Activated CD4-positive, alpha-beta T cell treated with anti-CD3 and anti-CD28 coated beads, Interleukin-2, amount 50 U/mL, for 16 hours (primary cell): ENCODE measurements at places on chromosomes 1 and 21.

- no peak for DNase-seq
Measured at GRCh38 chr21:32367158-32367557, 25.7 kb downstream of the URB1 start.

- no peak for DNase-seq
Measured at GRCh38 chr1:189351960-189352359, 1125.7 kb downstream of the BRINP3 start.

DNA sequence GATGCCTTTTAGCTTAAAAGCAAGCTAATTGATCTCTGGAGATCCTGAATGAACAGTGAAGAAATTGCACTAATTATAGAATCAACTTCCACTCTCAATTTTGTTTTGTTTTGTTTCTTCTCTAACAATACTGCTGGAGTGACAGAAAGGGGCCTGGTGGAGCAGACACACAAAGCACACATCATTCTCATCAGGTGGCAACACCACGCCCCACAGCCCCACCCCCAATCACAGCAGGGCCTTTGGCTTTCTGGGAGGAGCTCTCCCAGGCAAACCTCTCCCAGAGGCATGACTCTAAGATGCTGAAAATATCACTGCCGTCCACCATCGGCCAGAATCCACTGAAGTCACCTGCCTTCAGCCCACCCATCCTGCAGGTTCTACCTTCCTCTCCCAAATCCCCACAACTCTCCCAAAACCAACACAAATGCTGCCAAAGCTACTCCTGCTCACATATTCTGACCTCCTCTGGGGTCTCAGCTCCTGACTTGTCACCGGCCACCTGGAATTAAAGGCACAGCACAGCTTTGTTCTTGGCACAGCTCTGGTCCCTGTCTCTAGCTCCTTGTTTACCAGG lies 120.7 kb downstream of the GRIK3 start:
- no peak for DNase-seq

- no peak for DNase-seq
Measured at GRCh38 chr1:170660281-170660713, 3.6 kb upstream of the PRRX1 start.

GRCh38 chr1:78650114-78650660 lies 556 bp downstream of the IFI44 start:
- DNase-seq, result no peak

GRCh38 chr1:9882296-9882944 lies 27.6 kb downstream of the CTNNBIP1 start:
- DNase-seq, result peak; percentile 18

GRCh38 chr1:193437785-193438184 lies 251.4 kb upstream of the B3GALT2 start:
- no peak for DNase-seq

DNA sequence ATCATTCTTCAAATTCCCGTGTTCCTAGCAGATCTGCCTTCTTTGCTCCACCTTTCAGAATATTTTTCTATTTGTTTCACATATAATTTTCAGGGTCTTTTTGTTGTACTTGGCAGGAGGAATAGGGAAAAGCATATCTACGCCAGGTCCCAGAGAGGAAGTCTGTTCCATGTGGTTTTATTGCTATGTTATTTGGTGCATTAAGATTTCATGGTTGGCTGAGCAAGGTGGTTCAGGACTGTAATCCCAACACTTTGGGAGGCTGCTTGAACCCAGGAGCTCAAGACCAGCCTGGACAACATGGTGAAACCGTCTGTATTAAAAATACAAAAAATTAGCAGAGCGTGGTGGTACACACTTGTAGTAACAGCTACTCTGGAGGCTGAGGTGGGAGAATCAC lies 36.1 kb downstream of the COL6A1 start:
- DNase-seq, result no peak
